ENCODE measurements at places on chromosomes 12 and 14.

DNA sequence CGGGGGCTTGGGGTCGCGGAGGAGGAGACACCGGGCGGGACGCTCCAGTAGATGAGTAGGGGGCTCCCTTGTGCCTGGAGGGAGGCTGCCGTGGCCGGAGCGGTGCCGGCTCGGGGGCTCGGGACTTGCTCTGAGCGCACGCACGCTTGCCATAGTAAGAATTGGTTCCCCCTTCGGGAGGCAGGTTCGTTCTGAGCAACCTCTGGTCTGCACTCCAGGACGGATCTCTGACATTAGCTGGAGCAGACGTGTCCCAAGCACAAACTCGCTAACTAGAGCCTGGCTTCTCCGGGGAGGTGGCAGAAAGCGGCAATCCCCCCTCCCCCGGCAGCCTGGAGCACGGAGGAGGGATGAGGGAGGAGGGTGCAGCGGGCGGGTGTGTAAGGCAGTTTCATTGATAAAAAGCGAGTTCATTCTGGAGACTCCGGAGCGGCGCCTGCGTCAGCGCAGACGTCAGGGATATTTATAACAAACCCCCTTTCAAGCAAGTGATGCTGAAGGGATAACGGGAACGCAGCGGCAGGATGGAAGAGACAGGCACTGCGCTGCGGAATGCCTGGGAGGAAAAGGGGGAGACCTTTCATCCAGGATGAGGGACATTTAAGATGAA is 630 bp downstream of the FOS start:
- no peak for DNase-seq

DNA sequence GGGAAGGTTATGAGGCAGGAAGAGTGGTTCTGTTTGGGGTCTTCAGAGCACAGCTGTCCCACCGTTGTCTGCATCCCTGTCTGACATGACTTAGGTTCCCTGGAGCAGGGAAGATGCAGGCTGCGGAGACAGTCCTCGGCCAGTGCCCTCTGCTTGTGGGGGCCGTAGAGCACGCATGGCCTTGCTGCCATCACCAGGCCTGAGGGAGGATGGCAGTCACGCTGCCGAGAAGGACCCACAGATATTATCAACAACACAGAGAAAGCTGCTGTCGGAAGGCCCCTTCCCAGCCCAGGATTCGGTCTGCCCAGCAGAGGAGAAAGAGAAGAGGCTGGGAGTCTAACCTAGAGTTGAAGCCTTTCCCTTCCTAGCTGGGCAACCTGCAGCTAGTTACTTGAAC is 35.0 kb downstream of the ERH start:
- no peak for DNase-seq

DNA sequence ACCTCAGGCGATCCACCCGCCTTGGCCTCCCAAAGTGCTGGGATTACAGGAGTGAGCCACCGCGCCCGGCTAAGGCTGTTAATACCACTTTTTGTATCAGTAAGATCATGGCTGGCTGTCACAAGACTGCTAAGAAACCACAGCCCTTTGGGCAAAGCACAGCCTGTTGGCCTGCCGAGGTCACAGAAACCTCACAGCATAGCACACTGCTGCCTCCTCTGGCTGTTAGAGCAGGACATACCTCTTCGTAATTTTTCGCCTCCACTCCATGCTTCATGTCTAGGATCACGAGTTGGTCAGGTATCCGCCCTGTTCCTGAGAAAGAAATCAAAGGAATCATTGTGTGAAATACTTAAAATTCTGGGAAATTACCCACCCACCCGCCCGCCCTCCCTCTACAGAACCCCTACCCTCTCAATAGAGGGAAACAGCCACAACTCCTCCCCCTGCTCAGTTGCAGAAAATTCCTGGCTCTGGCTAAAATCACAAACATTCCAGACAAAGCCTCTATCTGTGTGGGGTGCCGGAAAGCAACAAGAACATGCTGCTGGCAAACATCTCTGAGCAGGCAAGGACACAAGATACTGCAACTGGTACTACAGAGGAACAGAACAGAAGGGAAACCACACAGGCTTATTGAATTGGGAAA is 20.7 kb upstream of the NEK9 start:
- DNase-seq: no peak

DNA sequence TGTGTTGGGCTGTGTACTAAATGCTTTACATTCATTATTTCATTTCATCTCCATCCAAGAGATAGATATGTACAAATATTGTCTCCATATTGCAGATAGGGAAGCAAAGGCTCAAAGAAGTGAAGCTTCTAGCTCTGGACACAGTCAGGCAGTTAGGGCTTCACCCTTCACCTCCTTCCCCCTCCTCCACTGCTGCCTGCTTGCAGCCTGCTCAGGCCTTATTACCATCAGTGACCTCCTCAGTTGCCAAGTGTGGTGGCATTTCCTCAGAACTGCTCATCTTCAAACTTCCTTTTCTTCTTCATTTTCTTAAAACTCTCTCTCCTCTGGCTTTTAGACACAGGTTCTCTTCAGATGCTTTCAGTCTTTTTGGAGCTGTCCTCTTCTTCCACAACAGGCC is 4.7 kb upstream of the GPATCH2L start:
- DNase-seq: no peak

GRCh38 chr14:96135285-96135684 is 69.4 kb upstream of the BDKRB2 start:
- no peak for DNase-seq

DNA sequence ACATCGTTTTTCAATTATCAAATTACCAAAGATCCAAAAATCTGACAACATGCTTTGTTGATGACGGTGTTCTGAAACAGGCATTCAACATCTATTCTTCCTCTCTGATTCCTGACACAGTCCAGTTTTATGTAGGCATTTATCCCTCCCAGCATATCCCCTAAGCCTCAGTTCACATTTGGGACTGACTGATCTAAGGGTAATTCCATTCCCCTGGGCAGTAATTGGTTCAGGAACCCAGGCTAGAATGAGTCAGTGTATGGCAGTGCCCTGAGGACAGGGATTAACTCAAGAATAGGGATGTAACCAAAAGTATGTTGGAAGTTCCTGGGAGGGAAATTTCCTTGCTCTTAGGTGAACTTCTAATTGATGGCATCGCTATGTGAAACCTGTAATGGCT is 10.3 kb upstream of the PCNX1 start:
- DNase-seq: no peak

GRCh38 chr14:26526137-26526536 is 71.7 kb downstream of the NOVA1 start:
- no peak for DNase-seq

DNA sequence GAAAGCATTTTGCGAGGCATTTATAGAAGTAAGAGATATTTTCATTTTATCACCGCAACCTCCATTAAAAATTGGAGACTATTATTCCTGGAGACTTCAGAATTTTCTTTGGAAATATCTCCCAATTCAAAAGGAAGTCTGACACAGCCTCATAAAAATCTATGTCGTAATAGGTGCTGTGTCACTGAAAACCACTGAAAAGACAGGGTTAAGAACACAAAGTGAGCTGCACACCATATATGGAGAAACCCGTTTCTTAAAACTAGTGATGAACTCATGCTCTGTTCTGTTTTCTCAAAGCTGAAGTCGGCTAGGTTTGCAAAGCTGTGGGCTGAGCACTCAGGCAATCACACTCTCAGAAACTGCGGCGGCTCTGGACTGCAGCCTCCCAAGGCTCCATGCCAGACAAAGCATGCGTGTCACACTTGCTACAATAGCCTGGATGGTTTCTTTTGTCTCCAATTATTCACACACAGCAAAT is at the start of gene GLIPR1:
TSS of gene GLIPR1 (plus strand) at position 287 of the 481 bp plus-strand sequence. CDS start at position 413, 126 bp downstream.
- DNase-seq: no peak

DNA sequence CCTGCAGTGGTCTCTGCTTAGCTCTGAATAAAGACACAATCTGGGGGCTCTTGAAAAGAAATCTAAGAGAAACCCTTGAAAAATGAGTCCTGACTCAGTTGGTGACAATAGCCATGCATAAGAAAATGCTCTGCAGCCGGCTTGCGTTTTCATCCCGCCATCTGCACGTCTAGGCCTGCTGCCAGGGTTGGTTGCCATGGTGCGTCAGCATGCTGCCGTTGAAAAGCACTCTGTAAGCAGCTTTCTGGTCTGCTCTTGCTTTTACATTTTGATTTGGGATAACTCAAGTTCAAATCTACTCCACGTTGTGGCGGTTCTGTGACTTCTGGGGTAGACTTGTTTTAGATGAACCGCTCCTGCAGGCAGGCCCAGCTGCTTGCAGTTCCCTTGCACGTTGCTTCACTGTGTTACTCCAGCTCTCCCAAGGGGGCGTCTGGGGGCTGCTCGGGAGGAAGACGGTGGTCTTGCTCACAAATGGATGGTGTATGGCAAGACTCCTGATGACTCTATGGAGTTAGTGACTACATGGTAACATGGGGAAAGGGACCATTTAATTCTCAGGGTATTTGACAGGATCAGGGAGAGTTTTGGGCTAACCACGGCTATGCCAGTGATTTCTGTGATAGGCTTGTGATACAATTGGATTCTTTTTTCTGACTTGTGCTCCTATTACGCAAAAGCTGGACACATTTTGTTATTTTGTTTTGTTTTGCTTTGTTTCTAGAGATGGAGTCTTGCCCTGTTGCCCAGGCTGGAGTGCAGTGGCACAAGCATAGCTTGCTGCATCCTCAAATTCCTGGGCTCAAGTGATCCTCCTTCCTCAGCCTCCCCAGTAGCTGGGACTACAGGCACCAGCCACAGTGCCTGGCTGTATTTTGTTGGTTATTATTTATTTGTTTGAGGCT is 15.8 kb downstream of the WNT5B start:
- DNase-seq: no peak

- DNase-seq: no peak
Measured at GRCh38 chr14:91159182-91159581, 45.3 kb downstream of the DGLUCY start.

GRCh38 chr14:30573226-30573814 is 14.4 kb downstream of the G2E3 start:
- DNase-seq: no peak

DNA sequence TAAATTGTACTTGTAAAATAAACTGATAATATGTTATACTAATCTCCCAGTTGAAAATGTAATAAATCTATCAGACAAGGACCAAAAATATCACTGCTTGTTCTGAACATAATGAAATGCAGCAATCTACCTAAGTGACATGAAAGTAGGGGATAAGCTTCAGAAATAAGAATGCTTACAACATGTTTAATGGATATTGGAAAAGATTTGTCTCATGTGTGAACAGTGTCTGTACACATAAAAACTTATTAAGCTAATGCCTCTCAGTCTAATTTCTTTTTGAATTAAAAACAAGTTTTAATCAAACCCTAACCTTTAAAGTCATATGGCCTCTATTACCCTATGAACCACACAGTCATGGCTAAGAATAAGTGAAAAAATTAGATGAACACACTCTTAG is 465.3 kb downstream of the MDGA2 start:
- DNase-seq: no peak

DNA sequence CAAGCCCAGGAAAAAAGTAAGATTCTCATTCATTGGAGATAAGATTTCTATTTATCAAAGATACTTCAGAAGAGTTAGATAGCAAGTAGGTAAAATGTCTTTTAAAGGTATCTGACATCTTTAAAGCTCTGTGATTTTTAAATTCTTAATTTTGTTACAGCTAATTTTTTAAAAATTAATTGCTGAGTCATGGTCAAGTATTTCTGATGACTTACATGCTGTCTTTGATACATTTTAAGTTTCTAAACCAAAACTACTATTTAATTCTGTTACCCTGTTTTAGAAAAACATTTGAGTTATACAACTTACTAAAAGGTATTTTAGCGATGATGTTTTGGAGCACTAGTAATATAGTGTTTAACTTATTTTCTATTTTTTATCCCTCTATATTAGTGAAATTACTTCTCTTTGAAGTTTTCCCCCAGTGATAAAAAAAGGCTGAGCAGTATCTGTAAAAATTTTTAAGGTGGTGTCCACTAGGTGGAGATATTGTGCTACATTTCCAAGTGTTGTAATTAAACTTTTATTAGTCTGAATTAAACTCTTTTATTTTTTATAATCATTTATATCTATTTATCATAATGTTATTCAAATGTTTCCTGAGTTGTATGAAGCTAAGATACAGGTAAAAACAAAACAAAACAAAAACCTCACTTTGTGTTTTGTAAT is 11.5 kb downstream of the ALG10 start:
- no peak for DNase-seq

DNA sequence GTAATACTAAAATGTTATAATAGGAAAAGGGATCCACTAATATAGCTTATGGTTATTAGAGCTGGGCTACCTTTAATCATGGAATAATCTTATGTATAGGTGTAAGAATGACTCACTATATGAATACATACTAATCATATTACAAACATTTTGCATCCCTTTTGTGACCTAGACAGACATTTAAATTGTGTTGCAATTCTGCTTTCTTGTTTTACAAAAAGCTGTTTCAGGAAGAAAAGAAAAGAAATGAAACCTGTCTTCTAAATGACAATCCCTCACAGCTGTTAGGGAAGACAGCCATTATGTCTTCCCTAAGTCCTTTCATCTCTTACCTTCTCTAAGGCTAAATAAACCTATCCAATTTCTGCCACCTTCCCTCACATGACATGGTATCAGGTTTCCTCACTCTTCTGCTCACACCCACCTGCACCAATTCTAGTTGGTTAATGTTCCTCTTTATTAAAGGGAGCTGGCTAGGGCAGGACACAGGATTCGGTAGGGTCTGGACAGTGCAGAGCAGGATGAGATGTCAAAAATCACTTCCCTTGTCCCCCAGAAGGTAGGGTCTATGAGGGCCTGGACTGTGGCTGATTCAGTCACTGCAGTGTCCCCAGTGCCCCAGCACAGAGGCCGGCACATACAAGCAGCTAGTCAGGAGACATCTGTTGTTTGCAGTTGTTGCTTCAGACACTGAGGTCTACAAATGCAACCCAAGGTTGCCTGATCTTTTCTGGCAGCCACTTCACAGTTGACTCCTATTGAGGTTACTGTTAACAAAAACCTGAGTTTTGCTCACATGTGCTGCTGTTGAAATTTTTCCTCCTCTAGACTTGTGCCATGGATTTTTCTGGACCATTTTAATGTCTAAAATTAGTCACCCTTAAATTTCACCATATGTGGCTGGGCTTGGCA is 3.7 kb downstream of the DHRS7 start:
- no peak for DNase-seq

DNA sequence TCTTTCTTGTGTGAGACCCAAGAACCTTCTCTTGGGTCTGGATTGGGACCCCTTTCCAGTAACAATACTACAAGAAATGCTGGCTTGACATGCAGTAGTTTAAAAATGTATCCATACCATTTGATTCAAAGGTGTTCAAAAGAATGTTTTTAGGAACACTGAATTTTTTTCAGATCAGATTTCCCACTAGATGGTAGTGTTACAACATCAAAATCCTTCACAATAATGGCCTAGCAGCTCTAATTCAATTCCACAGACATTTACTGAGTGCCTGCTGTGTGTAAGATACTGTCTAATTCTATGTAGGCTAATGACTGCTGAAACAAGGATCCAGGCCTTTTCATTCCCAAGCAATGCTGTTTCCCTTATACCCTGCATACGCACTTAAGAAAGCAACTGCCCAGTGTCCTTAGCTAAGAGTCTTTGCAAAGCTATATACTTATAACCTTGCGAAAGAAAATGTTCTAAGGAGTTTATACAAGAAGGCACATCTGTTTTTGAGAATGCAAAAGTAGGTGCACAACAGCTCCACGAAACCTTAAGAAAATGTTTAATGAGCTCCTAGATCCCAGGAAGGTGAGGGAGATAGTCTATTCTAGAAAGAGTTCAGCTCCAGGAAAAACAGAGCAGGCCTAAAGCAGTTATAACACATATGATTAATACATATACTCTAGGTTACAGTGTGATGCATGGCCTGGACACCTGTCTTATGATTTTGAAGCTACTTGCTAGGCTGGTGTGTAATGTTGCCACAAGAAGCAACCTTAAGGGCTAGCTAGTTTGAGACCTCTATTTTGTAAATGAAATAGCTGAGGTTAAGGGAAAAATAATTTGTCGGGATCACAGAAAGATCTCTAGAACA is 50.9 kb upstream of the PKP2 start:
- DNase-seq: no peak

GRCh38 chr14:59871166-59871495 is 555 bp upstream of the RTN1 start:
- DNase-seq: no peak

Measured in keratinocyte (primary cell).